ENCODE measurements at places on chromosomes 1 and 21.

DNA sequence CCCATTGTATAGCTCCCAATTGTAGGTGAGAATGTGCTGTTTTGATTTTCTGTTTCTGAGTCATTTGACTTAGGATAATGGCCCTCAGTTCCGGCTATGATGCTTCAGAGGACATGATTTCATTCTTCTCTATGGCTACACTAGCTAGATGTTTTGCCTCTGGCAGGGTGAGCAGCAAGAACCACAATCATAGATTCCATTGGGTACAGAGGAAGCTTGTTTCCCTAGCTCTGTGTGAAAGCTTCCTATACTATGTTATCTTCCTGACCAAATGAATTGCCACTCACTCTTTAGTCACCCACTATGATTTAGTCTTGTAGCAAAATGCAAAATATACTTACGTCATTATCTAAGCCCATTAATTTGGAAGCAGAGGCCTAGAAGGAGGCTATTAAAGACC is 616.3 kb downstream of the PLA2G4A start:
- DNase-seq, result no peak

- DNase-seq, result no peak
Observed at GRCh38 chr1:245375789-245376460, 221.1 kb downstream of the KIF26B start.

- DNase-seq, result no peak
Observed at GRCh38 chr1:14061204-14061603, 361.2 kb downstream of the PRDM2 start.

DNA sequence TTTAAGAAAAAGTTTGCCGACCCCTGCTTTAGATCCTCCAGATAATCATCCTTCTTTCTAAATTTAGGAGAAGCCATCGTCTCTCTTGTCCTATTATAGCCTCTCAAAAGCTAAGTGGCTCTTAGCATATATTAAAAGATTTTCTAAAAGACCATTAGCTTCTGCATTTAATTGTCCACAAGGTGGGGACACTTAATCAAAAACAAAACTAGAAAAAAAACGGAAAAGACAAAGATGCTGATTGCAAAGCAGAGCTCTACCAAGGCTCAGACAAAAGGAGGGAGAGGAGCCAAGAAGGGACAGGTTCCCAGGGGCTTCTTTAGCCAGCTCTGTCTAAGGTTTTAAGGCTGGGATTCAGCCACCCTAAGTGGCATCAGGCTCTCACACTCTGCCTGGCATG is 128.3 kb upstream of the HMGB4 start:
- no peak for DNase-seq

DNA sequence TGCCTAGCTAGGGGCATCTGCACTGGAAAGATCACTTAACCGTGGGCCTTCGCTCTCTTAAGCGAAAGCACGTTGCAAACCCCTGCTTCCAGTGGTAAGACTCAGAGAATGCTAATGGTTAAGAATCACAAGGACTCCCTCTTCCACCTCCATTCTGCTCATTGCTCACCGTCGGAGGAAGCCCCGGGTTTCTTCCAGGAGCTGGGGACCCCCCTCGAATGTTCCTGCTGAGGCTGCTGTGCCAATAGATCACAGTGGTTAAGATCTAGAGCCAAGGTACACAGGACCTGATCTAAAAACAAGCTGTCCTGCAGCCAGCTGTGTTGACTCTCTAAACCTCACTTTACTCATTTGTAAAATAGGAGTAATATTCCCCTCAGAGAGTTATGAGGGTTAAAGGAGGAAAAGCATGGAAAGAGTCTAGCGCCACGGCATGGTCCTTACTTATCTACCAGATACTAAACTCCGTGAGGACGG is 765 bp downstream of the VAMP3 start:
- DNase-seq, result no peak

DNA sequence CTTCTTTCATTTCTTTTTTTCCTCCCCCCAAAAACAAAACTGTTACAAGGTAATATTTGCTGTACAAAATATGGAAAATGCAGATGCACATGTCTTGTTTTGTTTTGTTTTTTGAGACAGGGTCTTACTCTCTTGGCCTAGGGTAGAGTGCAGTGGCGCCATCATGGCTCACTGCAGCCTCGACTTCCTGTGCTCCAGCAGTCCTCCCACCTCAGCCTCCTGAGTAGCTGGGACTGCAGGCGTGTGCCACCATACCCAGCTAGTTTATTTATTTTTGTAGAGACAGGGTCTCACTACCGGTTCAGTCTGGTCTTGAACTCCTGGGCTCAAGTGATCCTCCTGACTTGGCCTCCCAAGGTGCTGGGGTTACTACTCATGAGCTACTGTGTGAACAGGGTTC is 15.5 kb downstream of the PRRC2C start:
- no peak for DNase-seq

DNA sequence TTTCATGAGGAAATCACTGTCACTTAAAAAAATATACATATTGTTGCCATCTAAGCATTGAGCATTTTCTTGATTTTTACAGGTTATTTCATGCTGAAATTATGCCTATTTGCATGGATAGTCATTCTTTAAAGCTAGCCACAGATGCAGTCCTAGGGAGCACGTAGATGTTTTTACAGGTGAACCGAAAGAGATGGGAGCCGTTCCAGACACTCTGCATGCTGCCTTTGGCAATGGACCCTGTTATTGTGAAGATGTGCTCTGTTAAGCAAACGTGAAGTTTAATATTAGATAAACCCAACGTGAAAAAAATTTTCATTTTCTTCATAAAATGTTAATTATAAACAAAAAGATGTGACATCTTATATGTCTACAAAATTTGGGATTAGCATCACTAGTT is 7.1 kb downstream of the PROX1 start:
- DNase-seq, result no peak

GRCh38 chr1:177170756-177171535 is at the start of gene BRINP2:
Gene BRINP2, plus strand, starts transcription at chr1:177170958. Its CDS starts 58,919 bp downstream, at chr1:177229877.
- no peak for DNase-seq
